ENCODE measurements at places on chromosomes 5 and 9.
A peak's percentile ranks its signal among the peaks of the same experiment; 100 is the strongest.

GRCh38 chr5:142007237-142007544 lies 5.6 kb downstream of the GNPDA1 start:
- no peak for DNase-seq

DNA sequence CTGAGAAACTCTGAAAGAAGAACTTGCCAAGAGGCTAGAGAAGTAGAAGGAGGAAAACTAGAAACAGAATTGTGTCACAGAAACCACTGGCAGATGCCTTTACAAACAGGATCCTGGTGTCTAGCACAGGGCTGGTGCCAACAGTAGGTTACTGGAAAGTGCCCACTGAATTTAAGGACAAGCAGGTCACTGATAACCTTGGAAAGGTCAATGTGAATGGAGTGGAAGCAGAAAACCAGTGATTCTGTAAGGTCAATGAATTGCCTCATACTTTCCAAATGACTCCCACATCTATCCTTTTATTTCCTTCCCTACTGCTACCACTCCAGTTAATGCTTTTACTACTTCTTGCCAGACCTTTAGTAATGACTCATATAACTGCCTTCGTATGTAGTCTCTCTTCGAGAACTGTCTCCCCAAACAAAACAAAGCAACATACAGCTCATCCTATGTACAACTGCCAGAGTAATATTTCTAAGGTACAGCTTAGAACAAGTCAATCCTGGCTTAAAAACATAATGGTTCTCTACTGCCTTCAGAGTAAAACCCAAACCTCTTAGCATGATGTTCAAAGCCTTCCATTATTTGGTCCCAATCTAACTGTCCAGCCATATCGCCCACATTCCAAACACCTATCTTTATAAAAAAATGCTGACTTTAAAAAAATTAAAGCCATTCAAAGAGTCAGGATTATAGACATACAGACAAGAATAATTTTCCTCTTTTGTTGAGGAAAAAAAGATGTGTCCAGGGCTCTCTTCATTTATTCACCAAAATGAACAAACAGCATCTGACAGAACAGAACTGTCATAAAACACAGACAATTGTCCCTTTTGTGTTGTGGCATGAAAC lies 52.5 kb downstream of the NR3C1 start:
- DNase-seq, result no peak

DNA sequence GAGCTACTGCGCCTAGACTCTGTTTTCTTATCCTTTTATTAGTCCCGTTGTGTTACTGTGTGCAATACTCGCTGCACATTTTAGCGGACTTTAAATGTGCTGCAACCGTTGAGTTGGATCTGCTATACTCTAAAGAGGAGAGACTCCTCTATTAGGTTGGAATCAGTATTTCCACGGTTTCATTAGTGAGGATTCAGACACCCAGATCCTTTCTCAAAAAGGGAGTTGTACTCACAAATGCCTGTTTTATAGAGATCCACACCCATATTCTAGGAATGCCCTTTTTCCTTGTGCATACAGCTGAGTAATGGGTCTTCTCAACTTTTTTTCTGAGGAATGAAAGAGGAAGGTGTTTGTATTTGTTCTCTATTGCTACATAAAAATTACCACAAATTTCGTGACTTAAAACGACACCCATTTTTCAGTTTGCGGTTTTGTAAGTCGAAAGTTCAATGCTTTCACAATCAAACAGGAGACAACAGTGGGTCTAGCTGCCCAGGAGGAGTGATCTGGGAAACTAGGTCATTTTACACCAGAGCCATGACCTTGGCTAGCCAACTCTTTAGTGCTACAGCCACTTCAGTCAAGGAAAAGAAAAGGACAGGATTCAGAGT lies 52.8 kb upstream of the SLC44A1 start:
- no peak for DNase-seq

GRCh38 chr9:83266666-83267496 lies 203.9 kb upstream of the RASEF start:
- no peak for DNase-seq

DNA sequence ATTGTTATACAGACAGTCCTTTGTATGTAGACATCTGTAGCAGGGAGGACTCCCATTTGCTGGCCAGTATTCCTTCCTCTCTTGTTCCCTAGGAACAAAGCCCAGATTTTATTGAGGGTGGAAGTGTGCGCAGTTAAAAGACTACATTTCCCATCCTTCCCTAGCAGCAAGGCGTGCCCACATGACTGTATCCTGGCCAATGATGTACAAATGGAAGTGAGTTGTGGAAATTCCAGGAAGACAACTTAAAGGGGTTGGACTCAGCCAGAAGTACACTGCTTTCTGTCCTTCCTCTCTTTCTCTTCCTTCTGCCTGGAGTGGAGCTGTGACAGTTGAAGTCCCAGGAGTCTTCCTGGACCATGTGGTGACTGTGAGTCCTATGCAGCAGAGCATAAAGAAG lies 89.0 kb downstream of the HRH2 start:
- peak; percentile 15 for DNase-seq

Data from LNCaP clone FGC (cell line).